ENCODE measurements at places on chromosomes 1 and 21. TPM values are rescaled to one million over a fixed set of nuclear protein-coding genes. Genes with fewer than 3 reads are reported as not detected.

LRRC71 gene
- 0.36 TPM for total RNA-seq

- peaks cover 5% of the 10 kb centered on the region for H3K4me1 ChIP-seq
- no peak for DNase-seq
- no peaks in the 10 kb centered on the region for H3K36me3 ChIP-seq
Measured at GRCh38 chr1:87327376-87328271, 1.1 kb upstream of the LMO4 start.

LCE1C gene
- not detected for total RNA-seq

GRCh38 chr1:37472994-37473393 is 1.4 kb upstream of the ZC3H12A start:
- no peaks in the 10 kb centered on the region for H3K27me3 ChIP-seq
- no peak for DNase-seq
- no peaks in the 10 kb centered on the region for H3K36me3 ChIP-seq
- no peak overlapping the region for H3K4me3 ChIP-seq

TNFRSF4 gene
- total RNA-seq: 0.71 TPM

GLMN gene
- total RNA-seq: 9.7 TPM

DNA sequence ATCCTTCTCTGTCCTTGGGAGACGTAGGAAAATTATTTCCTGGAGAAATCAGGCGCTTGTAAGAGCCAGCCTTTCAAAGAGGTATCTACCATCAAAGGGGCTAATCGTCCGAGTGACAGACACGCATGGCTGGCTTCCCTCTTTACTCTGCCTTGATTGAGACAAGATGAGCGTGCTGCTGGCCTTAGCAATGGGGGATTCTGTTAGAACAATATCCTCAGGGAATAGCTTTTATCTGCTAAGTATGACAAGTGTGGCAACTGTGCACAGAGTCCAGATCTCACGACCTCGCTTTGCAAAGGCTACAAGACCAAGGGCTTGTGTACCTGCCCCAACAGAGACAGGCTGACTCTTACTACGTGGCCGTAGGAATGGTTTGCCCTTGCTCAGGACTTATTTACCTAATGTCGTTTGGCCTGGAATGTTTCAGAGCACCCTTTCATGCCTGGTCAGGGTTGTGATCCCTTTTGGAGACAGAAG is 417.1 kb downstream of the KIF26B start:
- DNase-seq: no peak
- no peak overlapping the region for H3K4me3 ChIP-seq
- H3K27me3 ChIP-seq: no peaks in the 10 kb centered on the region

- DNase-seq: no peak
- H3K27me3 ChIP-seq: no peaks in the 10 kb centered on the region
- H3K36me3 ChIP-seq: no peaks in the 10 kb centered on the region
- H3K27ac ChIP-seq: no peak overlapping the region
- no peaks in the 10 kb centered on the region for H3K4me1 ChIP-seq
Measured at GRCh38 chr1:203756036-203756435, 8.9 kb upstream of the LAX1 start.

- no peak for DNase-seq
- H3K27me3 ChIP-seq: no peaks in the 10 kb centered on the region
- no peak overlapping the region for H3K27ac ChIP-seq
- no peak overlapping the region for H3K4me3 ChIP-seq
Measured at GRCh38 chr1:208654241-208654640, 410.1 kb upstream of the PLXNA2 start.

DNA sequence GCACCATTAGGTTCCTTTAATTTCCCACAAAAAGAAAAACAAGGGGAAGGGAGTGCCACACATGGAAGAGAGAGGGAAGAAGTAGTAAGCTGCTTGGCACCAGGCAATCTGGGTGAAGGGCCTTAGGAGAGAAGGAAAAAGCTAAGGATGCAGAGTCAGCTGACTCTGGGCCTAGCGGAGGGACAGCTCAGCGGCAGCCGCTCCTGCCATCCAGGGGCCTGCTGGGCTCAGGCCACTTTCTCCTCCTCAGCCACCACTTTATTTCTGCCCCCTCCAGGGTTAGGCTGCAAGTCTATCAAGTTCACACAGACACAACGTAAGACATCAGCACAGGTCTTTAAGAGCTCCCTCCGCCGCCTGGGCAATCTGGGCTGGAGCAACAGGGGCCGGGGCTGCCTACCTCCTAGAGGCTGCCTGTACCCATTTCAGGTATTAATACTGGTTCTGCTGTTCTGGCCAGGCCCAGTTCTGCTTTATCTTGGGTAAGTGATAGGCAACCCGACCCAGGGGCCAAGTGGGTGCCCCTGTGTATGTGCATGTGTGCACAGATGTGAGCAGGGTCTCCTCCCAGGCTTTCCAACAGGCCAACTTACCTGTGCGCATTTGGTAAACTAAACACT is 53.6 kb downstream of the SLC45A1 start:
- no peaks in the 10 kb centered on the region for H3K36me3 ChIP-seq
- peaks cover 28% of the 10 kb centered on the region for H3K4me1 ChIP-seq
- no peaks in the 10 kb centered on the region for H3K27me3 ChIP-seq
- no peak overlapping the region for H3K4me3 ChIP-seq
- no peak for DNase-seq

MPZ gene
- 3.2 TPM for total RNA-seq

- peak; percentile 60 for DNase-seq
- peaks cover 24% of the 10 kb centered on the region for H3K4me1 ChIP-seq
- H3K36me3 ChIP-seq: no peaks in the 10 kb centered on the region
- no peaks in the 10 kb centered on the region for H3K27me3 ChIP-seq
Measured at GRCh38 chr1:41371630-41372599, 10.7 kb downstream of the FOXO6 start.

DNA sequence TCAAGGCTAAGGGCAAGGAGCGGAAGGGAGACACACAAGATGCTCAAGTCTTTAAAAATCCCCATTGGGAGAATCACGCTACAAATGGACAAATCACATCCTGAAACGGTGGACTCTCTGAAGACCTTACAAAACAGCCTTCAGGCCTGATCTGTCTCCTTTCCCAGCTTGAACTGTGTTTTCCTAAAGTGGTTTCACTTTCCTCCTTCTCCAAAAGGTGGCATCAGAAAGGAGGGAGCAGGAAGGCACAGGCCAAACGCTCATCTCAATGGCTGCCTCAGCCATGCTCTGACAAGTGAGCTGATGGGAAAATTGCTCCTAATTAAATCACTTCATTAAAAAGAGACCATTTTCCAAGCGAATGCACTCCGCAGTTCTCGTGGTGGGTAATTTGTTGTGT is 47.7 kb downstream of the UTP25 start:
- DNase-seq: no peak
- H3K4me1 ChIP-seq: peaks cover 3% of the 10 kb centered on the region
- H3K36me3 ChIP-seq: no peaks in the 10 kb centered on the region
- peak overlapping the region; percentile 14 for H3K27ac ChIP-seq

- no peaks in the 10 kb centered on the region for H3K4me1 ChIP-seq
- DNase-seq: no peak
- no peaks in the 10 kb centered on the region for H3K36me3 ChIP-seq
- H3K27me3 ChIP-seq: no peaks in the 10 kb centered on the region
- H3K27ac ChIP-seq: no peak overlapping the region
- no peak overlapping the region for H3K4me3 ChIP-seq
Measured at GRCh38 chr1:201328576-201328975, 45.3 kb downstream of the PKP1 start.

GRCh38 chr21:46229133-46229922 is 754 bp upstream of the LSS start:
- peak overlapping the region; percentile 66 for H3K27ac ChIP-seq
- H3K27me3 ChIP-seq: no peaks in the 10 kb centered on the region
- H3K4me1 ChIP-seq: peaks cover 13% of the 10 kb centered on the region
- peak overlapping the region; percentile 67 for H3K4me3 ChIP-seq
- no peaks in the 10 kb centered on the region for H3K36me3 ChIP-seq

RGSL1 gene
- not detected for total RNA-seq

DNA sequence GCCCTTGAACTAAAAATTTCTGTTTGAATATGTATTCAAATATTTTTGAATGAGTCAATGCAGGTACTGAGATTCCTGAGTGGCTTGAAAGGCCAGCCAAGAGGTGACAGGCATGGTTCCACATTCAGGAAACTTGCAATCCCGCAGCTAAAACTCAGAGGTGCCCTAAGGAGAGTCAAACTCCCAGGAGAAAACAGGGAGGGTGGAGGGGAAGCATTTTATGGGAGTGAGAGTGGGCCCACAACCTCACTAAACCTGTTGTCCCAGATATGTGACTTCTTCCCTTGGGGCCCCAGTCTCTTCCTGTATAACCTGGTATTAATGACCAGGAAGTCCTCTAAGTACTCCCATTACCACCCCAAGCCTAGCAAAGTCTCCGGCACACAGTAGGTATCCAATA is 189.6 kb downstream of the PLPP3 start:
- no peak overlapping the region for H3K4me3 ChIP-seq
- no peak overlapping the region for H3K27ac ChIP-seq
- no peaks in the 10 kb centered on the region for H3K4me1 ChIP-seq
- H3K36me3 ChIP-seq: no peaks in the 10 kb centered on the region
- DNase-seq: no peak
- no peaks in the 10 kb centered on the region for H3K27me3 ChIP-seq

DNA sequence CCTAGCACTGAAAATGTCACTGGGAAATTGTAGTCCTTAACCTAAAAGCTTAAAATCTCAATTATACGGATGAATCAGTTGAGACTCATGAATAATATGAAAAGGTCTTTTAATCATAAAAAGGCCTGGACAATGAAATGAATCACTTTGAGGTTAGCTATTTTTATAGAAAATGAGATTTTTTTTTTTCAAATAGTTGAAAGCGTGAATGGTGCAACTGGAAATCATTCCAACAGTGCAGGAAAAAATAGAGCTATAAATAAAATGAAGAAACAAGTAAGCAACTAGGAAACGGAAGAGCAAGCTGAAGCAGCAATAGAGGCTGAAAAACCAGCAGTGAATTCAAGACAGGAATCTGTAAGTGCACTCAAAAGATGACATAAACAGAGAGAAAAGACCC is 142.9 kb downstream of the BACH1 start:
- DNase-seq: no peak
- no peaks in the 10 kb centered on the region for H3K4me1 ChIP-seq
- H3K27ac ChIP-seq: no peak overlapping the region
- H3K4me3 ChIP-seq: no peak overlapping the region
- H3K27me3 ChIP-seq: no peaks in the 10 kb centered on the region

TMEM82 gene
- total RNA-seq: not detected
